ENCODE measurements at places on chromosomes 6 and 20.

DNA sequence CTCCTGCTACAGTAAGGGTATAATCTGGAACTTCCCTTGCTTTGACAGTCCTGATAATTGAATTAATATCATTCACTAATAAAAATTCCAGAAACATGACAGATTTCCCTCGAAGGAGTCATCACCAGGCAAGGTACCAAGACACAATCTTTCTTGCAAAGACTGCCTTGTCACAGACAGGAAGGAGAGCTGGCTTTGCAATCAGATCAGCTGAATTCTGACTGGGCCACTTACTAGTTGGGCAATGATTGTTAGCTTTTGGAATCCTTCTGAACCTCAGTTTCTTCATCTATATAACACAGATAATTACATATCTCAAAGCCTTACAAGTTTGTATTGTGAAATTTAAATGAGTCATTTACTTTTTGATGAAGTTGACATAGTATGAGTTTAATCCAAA is 344.2 kb downstream of the RFPL4B start:
- no peak for DNase-seq

DNA sequence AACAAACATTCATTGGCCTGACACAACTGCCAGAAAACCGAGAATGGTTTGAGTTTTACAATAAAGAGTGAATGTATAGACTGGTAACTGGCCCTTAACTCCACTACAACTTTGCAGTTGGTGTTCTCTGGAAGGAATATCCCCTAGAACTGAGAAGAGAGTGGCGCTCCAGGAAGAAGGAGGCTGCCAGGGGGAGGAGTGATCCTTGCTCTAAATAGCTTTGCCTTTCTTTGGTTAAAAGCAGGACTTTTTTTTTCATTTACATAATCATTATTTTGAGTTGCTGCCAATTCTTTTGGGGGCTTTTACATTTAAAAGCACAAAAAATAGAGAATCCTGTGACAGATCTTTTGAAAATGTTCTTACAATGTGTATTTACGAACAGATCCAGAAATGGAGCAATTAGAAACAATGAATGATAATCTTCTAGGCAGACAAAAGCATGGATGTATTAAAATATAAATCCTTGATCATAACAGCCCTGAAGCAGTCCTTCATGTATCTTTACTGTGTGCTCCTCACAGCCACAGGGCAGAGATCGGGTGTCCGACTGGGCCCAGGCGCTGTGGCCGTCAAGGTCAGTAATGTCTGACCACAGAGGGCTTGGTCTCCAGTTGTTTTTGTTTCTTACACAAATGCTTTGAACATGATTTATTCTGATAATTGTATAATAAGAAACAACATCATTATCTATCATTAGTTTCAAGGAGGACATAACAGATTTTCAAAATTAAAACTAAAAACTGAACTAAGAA is 612.2 kb downstream of the HDGFL1 start:
- no peak for DNase-seq

DNA sequence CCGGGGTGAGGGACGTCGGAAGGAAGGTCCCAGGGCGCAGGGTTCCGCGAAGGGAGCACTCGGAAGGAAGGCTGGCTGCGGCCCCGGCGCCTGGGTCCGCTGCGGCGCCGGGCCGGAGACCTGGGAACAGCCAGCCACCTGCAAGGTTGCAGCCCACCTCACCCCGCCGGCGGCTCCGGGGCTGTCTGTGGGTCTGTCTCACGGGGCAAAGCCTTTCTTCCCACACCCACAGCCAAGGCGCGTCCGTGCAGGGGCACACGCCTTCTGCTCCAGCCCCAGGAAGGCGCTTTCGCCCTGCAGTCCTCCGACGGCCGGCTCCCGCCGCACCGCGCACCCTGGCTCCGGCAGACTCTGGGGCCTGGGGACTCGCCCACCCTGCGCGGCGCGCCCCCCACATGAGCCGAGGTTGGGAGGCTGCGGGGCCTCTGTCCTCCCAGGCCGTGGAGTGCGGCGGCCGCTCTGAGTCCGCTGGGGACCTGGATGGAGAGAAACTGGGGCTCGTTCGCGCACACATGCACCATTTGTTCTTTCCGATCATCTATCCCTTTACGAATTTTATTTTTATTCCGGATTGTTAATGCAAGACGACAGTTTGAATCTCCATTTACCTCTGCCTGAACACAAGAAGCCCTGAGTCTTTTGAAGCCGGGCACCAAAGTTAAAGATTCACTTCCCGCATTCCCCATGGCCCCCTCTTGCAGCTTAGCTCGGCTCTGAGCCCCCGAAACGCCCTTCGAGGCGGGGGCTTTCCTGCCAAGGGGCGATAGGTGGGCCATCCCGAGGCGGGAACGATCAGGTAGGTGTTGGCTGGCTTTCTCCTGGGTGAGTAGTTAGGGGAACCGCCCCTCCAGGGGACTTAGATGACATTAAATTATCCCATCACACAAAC is 4.5 kb upstream of the FOXC1 start:
- no peak for DNase-seq

DNA sequence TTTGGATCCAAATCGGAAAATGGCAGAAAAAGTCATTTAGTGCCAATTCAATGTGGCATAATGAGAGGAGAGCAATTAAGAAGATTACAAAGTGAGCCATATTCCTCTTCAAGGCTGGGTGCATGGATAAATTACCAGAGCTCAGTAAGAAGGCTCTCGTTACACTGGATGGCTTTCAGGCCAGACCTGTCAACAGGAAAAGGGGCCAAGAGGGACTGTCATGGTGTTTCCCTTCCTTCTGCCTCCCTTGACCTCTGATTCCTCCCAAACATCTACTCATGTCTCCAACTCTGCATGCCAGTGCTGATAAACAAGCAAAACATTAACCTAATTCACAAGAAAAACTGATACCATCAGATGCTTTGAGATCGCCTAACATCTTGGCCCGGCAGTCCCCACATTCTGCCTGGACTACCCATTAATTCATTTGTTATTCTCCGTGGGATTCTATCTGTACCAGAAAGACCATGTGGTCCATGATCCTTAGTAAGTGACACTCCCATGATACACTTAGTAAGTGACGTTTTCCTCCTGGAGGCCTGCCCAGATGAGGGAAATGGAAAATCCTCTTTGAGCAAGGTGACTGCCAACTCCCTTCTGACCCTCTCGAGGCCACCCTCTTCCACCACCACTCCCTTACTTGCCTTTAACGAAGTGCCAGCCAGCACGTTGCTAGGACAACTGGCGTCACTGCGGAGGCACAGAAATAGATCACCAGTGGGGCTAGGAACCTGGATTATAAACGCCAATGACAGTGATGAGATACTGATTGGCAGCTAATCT is 239.2 kb downstream of the GMPR start:
- no peak for DNase-seq

DNA sequence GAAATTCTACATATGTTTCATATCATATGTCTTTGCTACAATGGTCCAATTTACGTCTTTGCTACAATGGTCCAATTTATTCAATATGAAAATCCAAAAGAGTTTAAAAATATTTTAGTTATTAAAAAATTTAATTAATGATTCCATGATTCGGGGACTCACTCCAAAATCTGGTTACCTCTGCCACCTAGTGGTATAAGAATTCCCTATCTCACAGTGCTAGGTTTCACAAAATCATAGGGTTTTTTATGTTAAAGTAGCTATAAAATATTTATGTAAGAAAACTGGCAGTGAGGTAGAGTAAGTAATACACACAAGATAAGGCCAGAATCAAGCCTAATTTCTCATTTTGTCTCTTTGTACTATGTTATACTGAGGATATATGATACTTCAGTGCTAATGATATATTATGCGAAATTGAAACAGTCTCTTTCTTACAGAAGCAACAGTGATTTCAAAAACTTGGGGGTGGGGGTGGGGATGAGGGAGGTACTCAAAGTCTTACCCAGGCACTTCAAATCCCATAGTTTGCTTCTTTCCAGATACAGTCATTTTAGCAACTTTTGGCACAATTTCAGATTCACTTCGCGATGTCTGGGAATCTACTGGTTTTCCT is 52.3 kb downstream of the HBS1L start:
- no peak for DNase-seq

- DNase-seq: peak; percentile 0
These were observed 284.6 kb downstream of the CDC5L start for GRCh38 chr6:44672086-44672485.

DNA sequence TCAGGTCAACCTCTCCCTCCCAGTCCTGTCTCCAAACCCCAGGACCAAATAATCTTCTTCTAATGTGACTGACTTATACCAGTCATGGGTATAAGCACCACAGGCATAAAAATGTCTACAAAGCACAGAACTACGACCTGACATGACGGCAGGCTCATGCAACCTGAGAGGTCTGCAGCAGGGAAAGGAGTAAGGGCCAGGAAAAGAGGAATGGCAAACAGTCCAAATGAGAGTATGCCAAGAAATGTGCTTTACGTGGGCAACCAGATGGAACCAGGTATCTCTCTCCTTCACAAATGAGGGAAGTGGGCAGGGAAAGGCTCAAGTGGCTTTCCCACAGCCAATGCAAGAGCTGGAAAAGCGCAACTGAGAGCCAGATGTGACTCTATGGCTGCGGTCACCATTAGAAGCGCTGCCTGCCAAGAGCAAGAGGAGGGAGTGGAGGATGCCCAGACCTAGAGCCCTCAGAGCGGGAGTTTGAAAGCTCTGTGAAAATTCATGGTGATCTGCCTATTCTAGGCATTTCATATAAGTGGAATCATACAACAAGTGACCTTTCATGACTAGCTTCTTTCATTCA is 6.0 kb downstream of the APMAP start:
- peak; percentile 28 for DNase-seq

GRCh38 chr6:128282961-128283360 is 237.4 kb downstream of the PTPRK start:
- no peak for DNase-seq

- no peak for DNase-seq
These were observed 58.2 kb downstream of the NEDD9 start for GRCh38 chr6:11174242-11174611.

DNA sequence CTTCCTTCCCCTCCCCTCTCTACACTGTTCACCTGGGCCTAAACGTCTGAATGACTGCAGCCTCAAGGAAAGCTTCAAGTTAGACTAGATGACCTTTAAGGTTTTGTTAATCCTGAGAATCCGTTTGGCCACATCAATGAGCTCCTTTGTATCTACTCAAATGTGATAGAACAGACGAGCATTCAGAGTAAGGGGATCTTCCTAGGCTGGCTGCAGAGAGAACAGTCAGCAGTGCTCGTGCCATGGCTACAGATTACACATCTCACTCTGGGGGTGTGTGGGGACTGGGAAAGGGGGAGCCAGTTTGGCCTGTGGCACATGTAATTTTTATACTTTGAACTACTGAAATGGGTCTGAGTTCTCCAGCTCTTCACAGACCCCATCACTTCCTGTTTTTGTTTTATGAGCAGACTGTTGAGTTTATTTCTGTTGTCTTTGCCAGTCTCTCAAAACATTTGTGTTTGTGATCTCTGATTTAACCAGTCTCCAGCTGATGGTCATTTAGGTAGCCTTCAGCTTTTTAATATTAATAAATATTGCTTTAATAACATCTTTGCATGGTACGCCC is 50.9 kb downstream of the KCNS1 start:
- DNase-seq: no peak

DNA sequence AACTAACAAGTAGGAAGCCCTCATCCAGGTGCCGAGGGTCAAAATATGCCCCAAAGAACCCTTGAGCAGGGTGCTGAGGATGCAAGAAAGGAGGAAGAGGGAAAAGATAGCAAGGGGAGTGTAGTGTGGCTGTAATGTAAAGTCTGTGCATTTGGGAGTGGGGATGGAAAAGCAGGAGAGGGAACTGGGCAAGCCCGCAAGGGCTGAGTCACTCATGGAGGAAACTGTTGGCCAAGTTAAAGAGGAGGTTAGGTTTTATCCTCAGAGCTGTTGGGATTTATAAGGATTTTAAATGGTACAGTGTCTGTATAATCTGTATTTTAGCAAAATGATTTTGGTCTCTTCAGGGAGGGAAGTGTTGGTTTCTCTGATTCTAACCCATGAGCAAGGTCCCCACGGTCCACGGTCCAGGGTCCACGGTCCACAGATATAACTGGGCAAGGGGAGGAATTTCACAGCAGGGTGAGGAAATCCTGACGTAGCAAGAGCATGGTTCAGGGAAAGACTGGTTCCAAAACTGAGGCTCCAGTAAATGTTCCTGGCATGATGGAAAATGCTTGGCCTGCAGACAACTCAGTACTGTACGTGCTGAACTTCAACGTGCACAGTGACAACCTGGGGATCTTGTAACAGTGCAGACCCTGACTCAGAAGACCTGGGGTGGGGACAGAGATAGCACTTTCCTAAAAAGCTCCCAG is 759.8 kb downstream of the PTPRT start:
- DNase-seq: no peak

DNA sequence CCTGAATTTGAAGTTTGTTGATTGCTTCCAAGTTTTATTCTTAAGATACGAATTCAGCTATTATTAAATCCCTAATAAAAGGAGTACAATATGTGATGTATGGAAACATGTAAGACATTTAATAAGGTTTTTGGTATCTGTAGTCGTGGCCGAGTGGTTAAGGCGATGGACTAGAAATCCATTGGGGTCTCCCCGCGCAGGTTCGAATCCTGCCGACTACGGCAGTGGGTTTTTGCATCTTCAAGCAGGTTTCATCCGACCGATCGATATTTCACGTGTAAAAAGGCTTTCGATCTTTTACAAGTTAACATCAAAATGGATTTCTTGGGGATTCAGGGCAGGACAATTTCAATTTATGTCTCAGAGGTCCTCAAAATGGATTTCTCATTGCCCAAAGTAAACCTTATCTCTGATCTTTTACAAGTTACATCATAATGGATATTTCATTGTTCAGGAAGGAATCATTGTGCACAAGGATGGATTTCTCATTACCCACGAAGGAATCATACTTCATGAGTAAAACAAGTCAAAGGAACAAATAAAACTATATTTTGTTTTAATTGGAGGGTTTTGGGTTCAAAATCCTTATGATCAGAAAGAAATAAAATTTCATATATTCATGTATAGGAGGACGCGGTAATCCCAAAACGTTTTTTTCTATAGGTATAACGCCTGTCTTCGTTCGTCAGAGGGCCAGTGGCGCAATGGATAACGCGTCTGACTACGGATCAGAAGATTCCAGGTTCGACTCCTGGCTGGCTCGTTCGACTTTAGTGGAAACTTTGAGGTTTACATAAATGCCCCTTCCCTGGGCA is 37.3 kb upstream of the BTN3A2 start:
- DNase-seq: no peak

GRCh38 chr6:1630212-1630770 is 20.6 kb downstream of the FOXC1 start:
- no peak for DNase-seq

- DNase-seq: no peak
These were observed 149.2 kb downstream of the MOXD1 start for GRCh38 chr6:132252113-132252512.

- no peak for DNase-seq
These were observed 27.5 kb downstream of the EPB41L1 start for GRCh38 chr20:36181934-36182603.

- no peak for DNase-seq
These were observed 140.5 kb upstream of the CDYL start for GRCh38 chr6:4635666-4636065.
